Naive thymus-derived CD8-positive, alpha-beta T cell (primary cell): ENCODE measurements at places on chromosomes 4 and X.

- no peak overlapping the region for H3K4me3 ChIP-seq
- no peaks in the 10 kb centered on the region for H3K36me3 ChIP-seq
- no peak overlapping the region for H3K27ac ChIP-seq
- DNase-seq = no peak
- H3K27me3 ChIP-seq = no peaks in the 10 kb centered on the region
These were observed 304.9 kb upstream of the RPS6KA3 start for GRCh38 chrX:20571611-20572010.

DNA sequence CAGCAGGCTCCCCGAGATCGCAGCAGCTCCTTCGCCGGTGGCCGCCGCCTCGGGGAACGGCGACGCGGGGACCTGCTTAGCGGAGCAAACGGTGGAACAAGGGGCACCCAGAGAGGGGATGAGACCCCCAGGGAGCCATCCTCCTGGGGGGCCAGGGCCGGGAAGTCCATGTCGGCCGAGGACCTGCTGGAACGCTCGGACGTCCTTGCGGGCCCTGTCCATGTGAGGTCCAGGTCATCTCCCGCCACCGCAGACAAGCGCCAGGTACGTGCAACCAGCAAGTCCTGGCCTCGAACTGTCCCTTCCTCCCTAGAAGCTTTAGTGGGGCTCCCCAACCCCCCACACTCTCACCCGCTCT, 156.3 kb downstream of the SOWAHB start:
- H3K4me3 ChIP-seq = no peak overlapping the region
- H3K36me3 ChIP-seq = no peaks in the 10 kb centered on the region
- no peak overlapping the region for H3K27ac ChIP-seq
- H3K4me1 ChIP-seq = no peaks in the 10 kb centered on the region
- no peak for DNase-seq
- H3K27me3 ChIP-seq = peaks cover 11% of the 10 kb centered on the region

DNA sequence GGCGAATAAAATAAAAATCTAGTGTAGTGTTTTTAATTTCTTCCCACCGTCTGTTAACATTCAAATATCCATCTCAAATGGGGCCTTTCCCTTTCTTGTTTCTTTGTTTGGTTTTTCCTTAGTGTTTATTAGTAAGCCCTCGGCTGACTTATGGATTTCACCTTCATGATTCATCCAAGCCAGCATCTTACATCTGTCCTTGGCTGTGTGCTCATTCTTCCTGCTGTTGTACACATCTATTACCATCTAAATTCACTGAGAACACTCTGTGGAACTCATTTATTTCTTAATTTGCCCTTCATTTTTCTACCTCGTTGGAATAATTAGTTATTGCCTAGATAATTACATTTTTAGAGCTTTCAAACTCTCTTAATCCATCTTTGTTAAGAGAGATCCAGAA, 84.9 kb downstream of the SPCS3 start:
- no peak for DNase-seq
- no peak overlapping the region for H3K4me3 ChIP-seq
- H3K27me3 ChIP-seq = peaks cover 2% of the 10 kb centered on the region
- H3K36me3 ChIP-seq = no peaks in the 10 kb centered on the region

- no peaks in the 10 kb centered on the region for H3K27me3 ChIP-seq
- peaks cover 54% of the 10 kb centered on the region for H3K4me1 ChIP-seq
- DNase-seq = no peak
- H3K4me3 ChIP-seq = peak overlapping the region; percentile 21
- peak overlapping the region; percentile 67 for H3K27ac ChIP-seq
These were observed 3.1 kb downstream of the POLR2B start for GRCh38 chr4:56981795-56982201.

DNA sequence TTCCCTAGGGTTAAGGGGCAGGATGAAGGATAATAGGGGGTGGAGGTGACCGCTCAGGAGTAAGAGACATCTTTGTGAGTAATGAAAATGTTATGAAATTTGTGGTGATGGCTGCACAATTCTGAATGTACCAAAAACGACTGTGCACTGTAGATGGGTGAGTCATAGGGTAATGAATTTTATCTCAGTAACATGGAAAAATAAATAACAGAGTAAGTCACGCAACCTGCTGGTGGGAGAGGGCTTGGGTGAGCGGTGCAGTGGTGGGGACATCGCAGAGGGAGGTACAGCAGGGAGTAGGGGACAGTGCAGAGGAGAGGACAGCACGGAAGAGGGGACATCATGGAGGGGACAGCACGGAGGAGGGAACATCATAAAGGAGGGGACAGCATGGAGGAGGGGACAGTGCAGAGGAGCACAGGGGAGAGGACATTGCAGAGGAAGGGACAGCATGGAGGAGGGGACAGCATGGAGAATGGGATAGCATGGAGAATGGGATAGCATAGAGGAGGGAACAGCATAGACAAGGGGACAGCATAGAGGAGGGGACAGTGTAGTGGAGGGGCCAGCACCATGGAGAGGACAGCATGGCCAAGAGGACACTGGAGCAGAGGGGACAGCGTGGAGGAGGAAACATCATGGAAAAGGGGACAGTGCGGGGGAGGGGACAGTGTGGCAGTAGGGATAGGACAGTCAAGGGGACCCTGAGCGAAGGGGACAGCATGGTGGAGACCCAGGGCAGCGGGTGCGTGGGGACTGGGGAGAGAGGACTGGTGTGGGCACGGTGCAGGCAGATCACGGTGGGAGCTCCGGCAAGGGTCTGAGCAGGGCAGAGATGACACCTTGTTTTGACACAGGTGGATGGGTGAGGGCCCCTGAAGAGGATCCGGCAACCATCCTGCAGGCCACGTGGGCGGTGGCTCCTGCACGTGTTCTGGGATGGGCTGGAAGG, 68.5 kb upstream of the MXD4 start:
- no peak overlapping the region for H3K4me3 ChIP-seq
- H3K27me3 ChIP-seq = no peaks in the 10 kb centered on the region
- H3K27ac ChIP-seq = no peak overlapping the region
- no peak for DNase-seq
- peaks cover 9% of the 10 kb centered on the region for H3K36me3 ChIP-seq
- peaks cover 5% of the 10 kb centered on the region for H3K4me1 ChIP-seq

DNA sequence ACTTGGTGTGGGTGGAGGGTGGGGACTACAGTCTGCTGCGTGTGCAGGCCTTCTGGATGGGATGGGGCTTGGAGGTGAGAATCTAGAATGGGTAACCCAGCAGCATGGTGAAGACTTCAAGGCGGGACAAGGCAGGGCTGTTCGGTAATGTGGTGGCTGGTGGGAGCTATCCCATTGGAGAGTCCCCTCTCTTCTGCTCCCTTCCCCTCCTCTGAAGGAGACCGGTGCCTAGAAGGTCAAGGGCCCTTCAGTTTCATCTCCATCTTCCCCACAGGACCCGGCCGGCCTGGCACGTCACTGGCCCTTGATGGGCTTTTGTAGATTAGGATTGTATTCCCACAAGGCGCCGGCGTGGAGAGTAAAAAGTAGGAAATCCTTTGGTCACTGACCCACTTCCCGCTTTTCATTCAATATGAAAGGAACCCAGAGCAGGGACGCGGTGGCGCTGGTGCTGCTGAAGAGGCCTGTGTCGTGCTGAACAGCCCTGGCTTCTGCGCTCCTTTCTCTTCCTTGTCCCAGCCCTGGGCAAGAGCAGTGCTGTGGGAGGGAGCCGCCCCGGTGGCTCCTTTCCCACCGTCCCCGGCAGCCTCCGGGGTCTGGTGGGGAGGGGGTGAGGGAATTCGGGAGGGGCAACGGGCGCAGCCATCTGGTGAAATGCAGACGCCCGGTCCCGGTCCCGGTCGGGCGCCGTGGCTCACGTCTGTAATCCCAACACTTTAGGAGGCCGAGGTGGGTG, 7.3 kb upstream of the HMGB3 start:
- no peak overlapping the region for H3K4me3 ChIP-seq
- no peak for DNase-seq
- H3K4me1 ChIP-seq = no peaks in the 10 kb centered on the region

DNA sequence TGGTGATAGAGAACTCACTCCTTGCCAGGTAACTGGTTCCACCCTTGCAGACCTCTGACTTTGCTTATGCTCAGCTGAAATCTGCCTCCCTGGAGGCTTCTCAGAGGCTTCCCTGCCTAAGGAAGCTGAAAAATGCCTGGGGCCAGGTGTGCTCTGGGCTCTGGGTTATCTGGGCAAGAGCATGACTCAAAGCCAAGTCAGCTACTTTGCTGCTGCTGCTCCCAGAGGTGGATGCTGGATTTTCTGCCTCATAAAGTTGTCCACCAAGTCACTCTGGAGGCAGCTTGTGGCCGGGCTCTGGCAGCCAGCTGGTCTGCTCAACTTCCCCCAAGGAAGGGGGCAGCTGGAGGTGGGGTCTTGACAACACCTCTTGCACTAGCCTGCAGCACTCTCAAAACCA, 132.7 kb downstream of the PJA1 start:
- no peaks in the 10 kb centered on the region for H3K27me3 ChIP-seq
- H3K36me3 ChIP-seq = no peaks in the 10 kb centered on the region
- H3K4me1 ChIP-seq = no peaks in the 10 kb centered on the region
- no peak for DNase-seq
- H3K4me3 ChIP-seq = no peak overlapping the region

- H3K4me3 ChIP-seq = no peak overlapping the region
- H3K27ac ChIP-seq = no peak overlapping the region
- no peaks in the 10 kb centered on the region for H3K36me3 ChIP-seq
- DNase-seq = no peak
- H3K27me3 ChIP-seq = peaks cover 25% of the 10 kb centered on the region
These were observed 16.8 kb downstream of the APBB2 start for GRCh38 chr4:41197495-41197894.

GRCh38 chr4:104394406-104395167, 100.1 kb downstream of the CXXC4 start:
- no peaks in the 10 kb centered on the region for H3K4me1 ChIP-seq
- no peak overlapping the region for H3K4me3 ChIP-seq
- no peaks in the 10 kb centered on the region for H3K36me3 ChIP-seq
- H3K27ac ChIP-seq = no peak overlapping the region
- H3K27me3 ChIP-seq = peaks cover 2% of the 10 kb centered on the region

DNA sequence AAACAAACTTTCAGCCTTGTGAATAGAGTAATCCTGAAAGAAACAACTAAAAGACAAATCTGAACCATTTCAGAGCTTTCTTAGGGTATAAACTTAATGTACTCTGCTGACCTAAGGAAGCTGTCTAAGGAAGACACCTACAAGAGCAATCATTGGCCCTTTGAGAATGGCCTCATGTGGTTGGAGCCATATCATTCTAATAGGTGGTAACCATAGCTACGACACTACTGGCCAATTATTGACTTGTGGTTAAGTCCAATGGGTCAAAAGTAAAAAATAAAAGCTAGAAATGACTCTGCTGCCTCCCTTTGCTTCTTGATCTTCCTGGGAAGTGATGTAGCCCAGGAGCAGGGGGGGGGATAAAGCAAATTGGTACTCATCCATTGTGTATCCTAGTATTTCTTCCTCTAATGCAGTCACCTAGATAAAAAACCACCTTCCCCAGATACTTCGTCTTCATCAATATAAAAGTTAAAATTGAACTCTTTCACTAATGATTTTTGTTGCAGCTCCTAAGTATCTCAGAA, 547.0 kb downstream of the ARAP2 start:
- no peaks in the 10 kb centered on the region for H3K36me3 ChIP-seq

DNA sequence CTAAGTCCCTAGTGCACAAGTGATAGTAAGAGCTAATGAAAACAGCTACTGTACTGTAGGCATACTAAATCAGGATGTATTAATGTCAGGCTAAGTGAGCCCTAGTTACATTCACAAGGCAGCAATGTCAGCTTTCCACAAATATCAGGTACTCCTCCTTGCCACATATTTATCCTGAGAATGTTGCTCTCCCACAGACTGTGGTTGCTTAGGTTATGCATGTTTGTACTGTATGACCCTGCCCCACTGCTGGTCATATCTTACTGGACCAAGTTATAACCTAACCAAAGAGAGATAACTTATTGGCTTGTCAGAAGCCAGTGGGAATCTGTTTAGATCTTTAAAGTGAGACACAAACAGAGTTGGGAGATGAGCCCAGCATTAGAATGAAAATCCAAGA, 241.0 kb downstream of the SLC39A8 start:
- H3K27me3 ChIP-seq = peaks cover 8% of the 10 kb centered on the region
- H3K36me3 ChIP-seq = peaks cover 22% of the 10 kb centered on the region
- no peaks in the 10 kb centered on the region for H3K4me1 ChIP-seq
- no peak overlapping the region for H3K4me3 ChIP-seq
- no peak overlapping the region for H3K27ac ChIP-seq
- no peak for DNase-seq

- no peaks in the 10 kb centered on the region for H3K36me3 ChIP-seq
- peaks cover 8% of the 10 kb centered on the region for H3K27me3 ChIP-seq
- H3K27ac ChIP-seq = no peak overlapping the region
- H3K4me3 ChIP-seq = no peak overlapping the region
These were observed 16.8 kb downstream of the CT47C1 start for GRCh38 chrX:119089619-119090018.

- H3K27me3 ChIP-seq = no peaks in the 10 kb centered on the region
- no peak overlapping the region for H3K27ac ChIP-seq
- no peak overlapping the region for H3K4me3 ChIP-seq
These were observed 61.8 kb downstream of the BRWD3 start for GRCh38 chrX:80747832-80748231.

GRCh38 chrX:118872102-118872566, 48.5 kb downstream of the ZCCHC12 start:
- no peak overlapping the region for H3K4me3 ChIP-seq
- no peaks in the 10 kb centered on the region for H3K36me3 ChIP-seq
- H3K4me1 ChIP-seq = no peaks in the 10 kb centered on the region
- H3K27me3 ChIP-seq = peaks cover 17% of the 10 kb centered on the region

DNA sequence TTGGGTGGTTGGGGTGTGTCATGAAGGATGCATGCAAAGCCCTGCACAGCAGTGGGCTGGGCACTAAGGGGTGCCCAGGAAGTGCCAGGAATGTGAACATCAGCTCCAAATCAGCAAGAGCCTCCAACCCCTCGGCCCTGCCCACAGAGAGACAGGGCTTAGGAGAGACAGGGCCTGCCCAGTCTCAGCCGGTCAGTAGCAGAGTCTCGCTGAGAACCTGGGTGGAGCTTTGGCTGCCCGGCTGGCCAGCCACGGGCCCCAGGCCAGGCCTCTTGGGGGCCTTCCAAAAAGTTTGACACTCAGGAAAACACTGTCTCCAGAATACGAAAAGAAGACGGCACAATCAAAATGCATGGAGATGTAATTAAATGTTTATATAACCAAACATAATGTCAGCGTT, 4.3 kb upstream of the MXD4 start:
- no peak overlapping the region for H3K4me3 ChIP-seq
- H3K27ac ChIP-seq = no peak overlapping the region
- no peaks in the 10 kb centered on the region for H3K36me3 ChIP-seq
- H3K4me1 ChIP-seq = peaks cover 6% of the 10 kb centered on the region
- DNase-seq = no peak
- no peaks in the 10 kb centered on the region for H3K27me3 ChIP-seq

DNA sequence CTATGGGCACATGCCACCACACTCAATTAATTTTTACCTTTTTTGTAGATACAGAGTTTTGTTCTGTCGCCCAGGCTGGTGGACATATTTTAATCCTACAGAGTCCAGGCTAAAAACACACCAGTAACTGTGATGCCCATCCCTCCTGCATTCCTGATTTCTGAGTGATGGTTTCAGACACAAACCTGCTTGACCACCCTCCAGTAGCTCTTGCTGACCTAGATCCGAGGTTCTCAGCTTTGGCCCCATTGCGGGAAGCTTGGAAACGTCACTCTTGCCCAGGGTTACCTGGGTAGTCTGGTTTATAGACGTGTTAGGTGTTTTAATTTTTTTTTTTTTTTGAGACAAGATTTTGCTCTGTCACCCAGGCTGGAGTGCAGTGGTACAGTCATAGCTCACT, 7.5 kb downstream of the CD99 start:
- DNase-seq = no peak
- no peaks in the 10 kb centered on the region for H3K27me3 ChIP-seq
- H3K27ac ChIP-seq = no peak overlapping the region
- H3K4me3 ChIP-seq = peak overlapping the region; percentile 67
- peaks cover 89% of the 10 kb centered on the region for H3K4me1 ChIP-seq
